ENCODE measurements at places on chromosomes 1 and 21. TPM values are rescaled to one million over a fixed set of nuclear protein-coding genes. Genes with fewer than 3 reads are reported as not detected.

DNA sequence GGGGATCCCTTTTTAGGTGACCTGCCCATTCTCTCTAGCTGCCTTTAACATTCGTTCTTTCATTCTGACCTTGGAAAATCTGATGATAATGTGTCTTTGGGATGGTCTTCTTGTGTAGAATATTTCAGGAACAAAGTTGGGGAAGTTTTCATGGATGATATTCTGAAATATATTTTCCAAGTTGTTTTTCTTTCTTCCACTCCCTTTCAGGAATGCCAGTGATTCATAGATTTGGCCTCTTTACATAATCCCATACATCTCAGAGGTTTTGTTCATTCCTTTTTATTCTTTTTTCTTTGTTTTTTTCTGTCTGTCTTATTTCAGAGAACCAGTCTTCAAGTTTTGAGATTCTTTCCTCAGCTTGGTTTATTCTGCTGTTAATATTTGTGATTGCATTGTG lies 13.9 kb upstream of the SCMH1 start:
- DNase-seq, result no peak

DNA sequence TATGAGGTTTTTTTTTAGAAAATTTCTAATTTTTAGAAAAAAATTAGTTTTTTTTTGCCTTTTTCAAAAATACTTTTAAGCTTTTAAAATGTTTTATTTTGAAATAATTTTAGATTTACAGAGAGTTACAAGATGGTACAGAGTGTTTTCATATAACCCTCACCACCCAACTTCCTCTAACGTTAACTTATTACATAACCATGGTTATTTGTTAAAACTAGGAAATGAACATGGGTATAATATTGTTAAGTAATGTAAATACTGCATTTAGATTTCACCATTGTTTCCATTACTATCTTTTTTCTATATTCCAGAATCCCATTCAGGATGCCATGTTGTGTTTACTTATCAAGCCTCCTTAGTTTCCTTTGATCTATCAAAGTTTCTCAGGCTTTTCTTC lies 45.2 kb upstream of the ST6GALNAC3 start:
- DNase-seq, result no peak

DNA sequence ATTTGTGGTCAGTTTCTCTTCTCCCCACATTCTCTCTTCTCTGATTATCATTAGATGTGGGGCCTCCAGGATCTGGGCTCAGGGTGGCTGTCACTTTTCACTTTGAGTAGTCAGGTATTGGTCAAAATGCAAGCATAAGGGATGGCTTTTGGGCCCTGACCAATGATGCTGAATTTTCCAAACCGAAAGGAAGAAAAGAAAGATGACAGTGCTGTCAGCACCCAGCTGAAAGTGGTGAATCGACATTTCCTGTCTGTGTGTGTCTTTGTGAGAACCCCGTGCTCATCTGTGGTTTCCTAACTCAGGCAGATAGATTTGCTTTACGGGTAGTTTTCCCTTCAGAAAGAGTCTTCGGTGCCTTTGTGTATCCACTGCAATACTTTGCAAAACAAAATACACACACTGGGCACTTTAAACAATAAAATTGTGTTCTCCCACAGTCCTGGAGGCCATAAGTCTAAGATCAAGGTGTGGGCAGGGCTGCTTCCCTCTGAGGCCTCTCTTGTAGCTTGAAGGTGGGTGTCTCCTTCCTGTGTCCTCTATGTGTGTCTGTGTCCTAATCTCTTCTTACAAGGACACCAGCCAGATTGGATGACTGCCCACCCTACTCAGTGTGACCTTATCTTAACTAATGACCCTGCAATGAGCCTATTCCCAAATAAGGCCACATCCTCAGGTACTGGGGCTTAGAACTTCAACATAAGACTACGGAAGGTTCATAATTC lies 274.8 kb upstream of the AJAP1 start:
- no peak for DNase-seq

- peak; percentile 76 for DNase-seq
Observed at GRCh38 chr1:220298470-220299205, 26.4 kb upstream of the RAB3GAP2 start.

DNA sequence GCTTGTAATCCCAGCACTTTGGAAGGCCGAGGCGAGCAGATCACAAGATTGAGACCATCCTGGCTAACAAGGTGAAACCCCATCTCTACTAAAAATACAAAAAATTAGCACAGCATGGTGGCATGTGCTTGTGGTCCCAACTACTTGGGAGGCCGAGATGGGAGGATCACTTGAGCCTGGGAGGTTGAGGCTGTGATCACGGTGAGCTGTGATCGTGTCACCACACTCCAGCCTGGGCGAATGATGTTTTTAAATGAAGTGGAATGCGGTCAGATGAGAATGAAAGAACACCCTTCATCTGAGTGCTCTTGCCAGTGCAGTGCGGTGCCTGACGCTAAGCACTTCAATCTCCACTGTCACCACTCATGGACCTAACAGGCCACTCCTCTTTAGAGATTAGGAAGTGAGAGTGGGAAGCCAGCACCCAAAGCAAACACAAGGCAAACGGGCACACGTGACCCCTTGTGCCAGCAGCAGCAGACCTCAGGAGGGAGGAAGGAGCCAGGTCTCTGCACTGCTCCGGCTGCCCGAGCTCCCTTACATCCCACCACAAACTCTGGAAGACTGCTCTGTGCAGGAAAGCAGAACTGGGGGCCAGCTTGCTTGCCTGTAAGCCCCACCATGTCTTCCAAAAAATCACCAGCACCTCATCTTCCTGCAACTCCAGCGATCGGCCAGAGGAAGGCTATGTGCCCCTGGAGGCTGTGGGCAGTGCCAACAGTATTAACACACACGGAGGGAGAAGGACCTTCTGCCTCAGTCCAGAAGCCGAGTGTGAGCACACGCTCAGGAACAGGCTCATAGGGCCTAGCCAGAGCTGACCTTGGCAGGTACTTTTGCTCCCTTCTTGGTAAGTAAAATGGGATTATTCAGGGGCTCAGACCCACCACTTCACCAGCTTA lies 9.7 kb downstream of the CTNNBIP1 start:
- no peak for DNase-seq

- DNase-seq, result no peak
Observed at GRCh38 chr1:200561856-200562214, 58.7 kb downstream of the KIF14 start.

DNA sequence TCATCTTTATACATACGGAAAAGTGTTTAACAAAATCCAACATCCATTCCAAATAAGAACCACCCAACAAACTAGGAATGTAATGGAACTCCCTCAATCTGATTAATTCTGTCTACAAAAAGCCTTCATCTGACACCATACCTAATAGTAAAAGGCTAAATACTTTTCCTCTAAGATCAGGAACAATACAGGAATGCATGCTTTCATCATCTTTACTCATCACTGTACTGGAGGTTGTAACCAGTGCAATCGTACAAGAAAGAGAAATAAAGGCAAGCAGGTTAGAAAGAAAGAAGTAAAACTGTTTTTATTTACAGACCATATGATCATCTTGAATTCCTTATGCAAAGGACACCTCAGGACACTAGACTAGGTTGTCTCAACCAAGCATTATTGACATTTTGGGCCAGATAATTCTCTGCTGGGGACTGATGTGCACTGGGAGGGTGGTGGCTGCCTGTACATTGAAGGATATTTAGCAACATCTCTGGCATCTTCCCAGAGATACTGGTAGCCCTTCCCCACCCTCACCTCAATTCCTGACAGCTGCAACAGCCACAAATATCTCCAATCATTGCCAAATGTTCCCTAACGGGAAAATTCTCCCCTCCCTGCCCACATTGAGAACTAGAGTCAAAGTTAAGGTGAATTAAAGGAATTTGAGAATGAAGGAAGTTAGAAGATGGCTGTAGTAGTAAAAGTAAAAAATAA lies 30.6 kb upstream of the INSL5 start:
- no peak for DNase-seq

DNA sequence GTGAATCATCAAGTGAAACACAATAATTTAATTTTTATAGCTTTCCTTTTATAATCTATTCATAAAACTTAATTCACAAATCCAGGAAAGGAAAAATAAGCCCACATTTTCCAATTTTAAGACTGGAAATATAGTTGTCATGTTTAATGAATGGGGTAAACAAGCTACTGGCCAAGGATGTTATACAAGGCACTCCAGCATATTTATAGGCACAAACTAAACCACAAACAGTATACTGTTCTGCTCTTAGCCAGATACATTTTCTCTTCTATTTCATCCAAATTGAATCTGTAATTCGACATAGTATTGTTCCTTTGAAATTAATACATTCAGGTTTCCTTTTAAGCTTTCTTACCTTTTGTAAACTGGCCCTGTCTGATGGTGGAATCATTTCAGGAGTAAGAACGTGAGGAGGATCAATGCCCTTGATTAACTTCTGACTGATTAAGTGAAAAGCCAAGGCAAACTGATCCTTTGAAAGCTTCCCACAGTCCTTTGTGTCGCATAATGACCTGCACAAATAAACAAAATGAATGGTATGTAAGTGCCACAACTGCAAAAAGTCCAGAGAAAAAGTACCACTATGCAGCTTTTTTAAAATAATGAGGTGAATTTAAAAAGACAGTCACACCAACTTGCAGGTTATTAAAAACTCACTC lies 74.4 kb downstream of the EPS15 start:
- DNase-seq, result no peak

- DNase-seq, result no peak
Observed at GRCh38 chr1:235327559-235328270, at the start of gene ARID4B. Gene ARID4B (minus strand): TSS chr1:235328179. CDS start chr1:235326919, 1,260 bp downstream.

DNA sequence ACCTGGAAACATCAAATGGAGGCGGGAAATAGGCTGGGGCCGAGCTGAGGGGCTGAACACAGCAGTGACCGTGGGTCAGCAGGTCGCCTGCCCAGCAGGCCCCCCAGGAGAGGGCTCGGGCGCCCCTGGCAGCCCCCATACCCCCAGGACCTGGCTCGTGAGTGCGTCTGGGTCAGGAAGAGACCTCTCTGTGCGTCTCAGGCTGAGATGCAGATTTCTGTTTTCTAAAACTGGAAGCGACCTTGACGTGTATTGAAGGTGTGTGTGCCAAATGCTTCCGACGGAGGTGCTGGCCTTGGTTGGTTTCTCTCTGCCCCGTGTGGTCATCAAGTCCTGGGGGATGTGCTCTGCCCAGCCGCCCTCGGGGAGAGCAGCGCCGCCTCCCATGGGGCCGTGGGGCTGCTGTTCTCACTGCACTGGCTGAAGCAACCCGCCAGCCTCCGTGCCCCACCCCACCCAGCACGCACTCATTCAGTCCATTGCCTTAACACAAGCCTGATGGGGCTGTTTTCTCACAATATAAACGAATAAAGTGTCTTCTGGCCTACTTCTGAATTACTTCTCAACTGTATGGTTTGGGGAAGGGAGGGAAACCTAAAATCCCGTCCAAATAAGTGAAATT lies 7.4 kb downstream of the PEX10 start:
- DNase-seq, result no peak

- no peak for DNase-seq
Observed at GRCh38 chr1:25537153-25537831, 6.1 kb upstream of the LDLRAP1 start.

- no peak for DNase-seq
Observed at GRCh38 chr1:112513112-112513870, 4.5 kb downstream of the WNT2B start.

GRCh38 chr1:997993-998744 lies 1.7 kb downstream of the HES4 start:
- DNase-seq, result peak; percentile 86

- DNase-seq, result no peak
Observed at GRCh38 chr1:31485166-31485565, 72.2 kb downstream of the SERINC2 start.

GRCh38 chr1:43042773-43043457 lies 84.2 kb upstream of the SLC2A1 start:
- no peak for DNase-seq

SLC9C2 gene
- not detected for polyA plus RNA-seq

CELA3A gene
- polyA plus RNA-seq, result not detected

GJB5 gene
- polyA plus RNA-seq, result 0.73 TPM

INAVA gene
- 0.58 TPM for polyA plus RNA-seq

TFF2 gene
- not detected for polyA plus RNA-seq

LCE1E gene
- not detected for polyA plus RNA-seq

VPS13D gene
- 16.7 TPM for polyA plus RNA-seq

All from brain (organoid and tissue), 16 donors.